ENCODE measurements at places on chromosomes 4 and X. TPM values are rescaled to one million over a fixed set of nuclear protein-coding genes. Genes with fewer than 3 reads are reported as not detected.
A peak's percentile ranks its signal among the peaks of the same experiment; 100 is the strongest.

DNA sequence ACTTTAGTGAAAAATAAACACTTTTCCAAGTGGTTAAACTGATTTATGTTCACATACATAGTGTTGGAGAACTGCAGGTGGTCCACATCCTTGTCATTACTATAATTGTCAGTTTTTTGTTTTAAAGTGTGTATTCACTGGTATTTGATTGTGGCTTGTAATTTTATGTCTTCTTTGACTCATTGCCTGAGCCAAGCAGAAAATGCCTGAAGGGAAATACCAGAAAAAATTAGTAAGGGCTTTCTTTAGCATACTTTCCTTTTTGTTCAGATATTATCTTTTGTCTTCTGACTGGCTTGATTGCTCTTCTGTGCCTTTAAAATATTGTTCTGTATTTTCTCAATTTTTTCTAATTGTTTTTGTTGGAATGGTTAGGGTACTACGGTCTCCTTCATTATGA is 981.3 kb downstream of the C4orf33 start:
- no peak for DNase-seq

GRCh38 chrX:28847423-28847822 is 260.2 kb downstream of the IL1RAPL1 start:
- no peak for DNase-seq

DNA sequence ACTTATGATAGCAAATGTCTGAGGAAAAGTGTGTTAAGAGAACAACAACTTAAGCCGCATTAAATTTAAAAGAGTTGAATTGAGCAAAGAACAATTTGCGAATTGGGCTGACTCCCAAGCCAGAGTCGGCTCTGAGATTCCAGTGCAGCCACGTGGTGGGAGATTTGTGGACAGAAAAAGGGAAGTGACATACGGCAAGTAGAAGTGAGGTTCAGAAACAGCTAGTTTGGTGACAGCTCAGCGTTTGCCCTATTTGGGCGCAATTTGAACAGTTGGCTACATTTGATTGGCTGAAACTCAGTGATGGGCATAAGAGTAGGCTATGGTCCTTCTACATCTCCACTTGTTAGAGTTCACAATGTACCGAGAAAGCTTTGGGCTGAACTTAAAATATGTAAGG is 124.0 kb downstream of the PRKX start:
- no peak for DNase-seq

SULT1E1 gene
- total RNA-seq, result not detected

GRCh38 chr4:120658772-120659171 is 263.8 kb downstream of the PRDM5 start:
- no peak for DNase-seq

MAGEB16 gene
- total RNA-seq, result 2.8 TPM

DNA sequence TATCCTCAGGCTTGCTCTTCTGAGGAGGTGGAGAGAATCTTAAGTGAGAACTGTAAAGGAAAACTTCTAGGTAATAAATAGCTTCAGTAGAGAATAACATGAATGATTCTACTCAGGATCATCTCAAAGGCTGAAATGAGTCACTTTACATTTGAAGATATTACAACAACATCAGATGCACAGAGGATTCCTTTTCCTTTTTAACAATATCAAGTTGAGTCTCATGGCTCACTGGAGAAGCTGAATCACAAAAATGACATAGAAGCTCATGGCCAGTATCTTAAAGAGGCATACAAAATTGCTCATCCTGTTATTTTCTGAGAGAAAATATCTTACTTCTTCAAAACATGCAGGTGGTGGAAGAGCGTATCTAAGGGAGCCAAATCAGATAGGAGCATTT is 72.5 kb upstream of the EMCN start:
- DNase-seq, result no peak

PAGE2 gene
- 24.3 TPM for total RNA-seq

GRCh38 chr4:7352486-7352885 is 82.2 kb downstream of the PSAPL1 start:
- no peak for DNase-seq

GRCh38 chr4:94277534-94277933 is 65.1 kb downstream of the HPGDS start:
- DNase-seq, result no peak

DNA sequence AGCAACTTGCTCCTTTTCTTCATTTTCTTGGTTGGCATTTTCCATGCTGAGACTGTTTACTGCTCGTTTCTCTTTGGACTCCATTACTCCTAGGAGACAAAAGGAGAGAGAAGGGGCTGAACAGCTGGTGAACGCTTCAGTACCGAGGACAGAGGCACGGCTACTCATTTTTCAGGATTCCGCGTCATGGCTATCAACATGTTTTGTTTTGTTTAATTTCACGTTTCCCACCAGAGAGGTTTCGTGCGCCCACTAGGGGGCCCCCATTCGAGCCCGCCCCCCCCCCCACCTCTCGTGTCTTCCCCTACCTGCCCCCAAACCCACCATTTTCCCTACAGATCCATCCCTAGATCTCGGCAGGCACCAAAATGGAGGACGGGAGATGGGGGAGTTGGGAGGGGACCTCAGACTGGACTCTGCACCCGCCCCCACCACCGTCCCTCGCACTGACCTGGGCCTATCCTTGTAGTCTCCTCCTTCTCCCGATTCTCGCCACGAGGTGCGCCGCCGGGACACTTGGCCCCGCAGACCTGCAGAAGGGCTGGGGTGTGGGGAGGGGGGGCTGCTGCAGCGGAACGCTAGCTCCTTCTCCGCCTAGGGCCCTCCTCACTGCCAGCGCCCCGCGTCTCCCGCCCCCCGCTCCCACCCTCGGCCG is 653 bp downstream of the BEX1 start:
- peak; percentile 58 for DNase-seq

DNA sequence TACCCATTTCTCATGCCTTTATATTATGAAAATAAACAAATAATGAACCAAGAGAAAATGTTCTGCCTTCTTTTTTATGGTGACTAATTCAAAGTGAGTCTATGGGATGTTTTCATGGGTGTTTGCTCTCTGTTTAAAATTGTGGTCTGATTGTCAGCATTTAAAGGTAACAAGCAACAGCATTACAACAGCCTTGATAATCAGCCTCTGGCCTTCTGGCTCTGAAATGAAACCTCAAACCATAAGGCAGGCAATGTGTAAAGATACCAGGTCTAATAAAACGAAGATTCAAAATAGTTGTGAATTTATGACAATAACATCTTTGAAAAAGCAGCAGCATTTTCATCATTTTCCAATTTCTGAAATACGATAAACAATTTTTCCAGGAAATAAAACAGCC is 63.7 kb downstream of the FAM13A start:
- no peak for DNase-seq

GRCh38 chrX:153674219-153674851 is 722 bp upstream of the PNCK start:
- no peak for DNase-seq

KLHL4 gene
- total RNA-seq, result 40.8 TPM

USP38 gene
- 22.9 TPM for total RNA-seq

GRCh38 chr4:7691982-7692381 is 247.7 kb downstream of the AFAP1 start:
- DNase-seq, result peak; percentile 68

CCNA2 gene
- 8.0 TPM for total RNA-seq

DNA sequence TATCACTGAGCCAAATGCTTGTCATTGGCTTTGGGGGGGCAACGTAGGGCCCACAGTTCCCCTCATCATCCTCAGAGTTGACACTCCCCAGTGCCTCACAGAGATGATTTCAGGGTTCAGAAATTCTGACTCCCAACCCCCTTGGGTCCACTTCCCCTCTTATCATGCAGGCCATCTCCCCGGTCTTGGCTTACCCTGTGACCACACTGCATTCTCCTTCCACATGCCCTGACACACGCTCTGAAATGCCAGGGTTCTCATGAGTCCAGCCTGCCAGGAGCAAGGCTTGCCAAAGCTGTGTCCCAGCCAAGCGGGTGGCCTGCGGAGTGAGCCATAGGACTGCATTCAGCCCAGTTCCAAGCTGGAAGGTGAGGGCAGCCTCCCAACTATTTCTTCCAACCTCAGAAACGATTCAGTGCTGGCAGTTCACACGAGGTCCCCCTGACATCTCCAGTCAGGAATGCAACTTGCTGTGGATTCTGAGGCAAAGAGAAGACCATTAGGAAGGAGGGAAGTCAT is 101.2 kb downstream of the SMIM20 start:
- no peak for DNase-seq

GRCh38 chrX:38156838-38157237 is 63.8 kb downstream of the SRPX start:
- no peak for DNase-seq

GRCh38 chrX:38732866-38733265 is 68.4 kb upstream of the MID1IP1 start:
- no peak for DNase-seq

GRCh38 chr4:174213731-174214100 is 69.8 kb downstream of the FBXO8 start:
- DNase-seq, result no peak

DNA sequence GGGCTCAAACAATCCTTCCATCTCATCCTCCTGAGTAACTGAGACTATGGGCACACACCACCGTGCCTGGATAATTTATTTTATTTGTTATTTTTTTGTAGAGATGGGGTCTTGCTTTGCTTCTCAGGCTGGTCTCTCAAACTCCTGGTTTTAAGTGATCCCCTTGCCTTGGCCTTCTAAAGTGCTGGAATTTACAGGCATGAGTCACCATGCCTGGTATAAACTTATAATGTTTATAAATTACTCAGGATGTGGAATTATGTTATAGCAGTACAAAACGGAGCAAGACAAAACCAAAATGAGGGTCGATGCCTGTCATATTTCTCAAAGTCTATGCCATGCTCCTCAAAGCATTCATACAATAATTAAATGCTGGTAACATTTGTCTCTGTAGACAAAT is 29.8 kb upstream of the TEX13C start:
- no peak for DNase-seq

DNA sequence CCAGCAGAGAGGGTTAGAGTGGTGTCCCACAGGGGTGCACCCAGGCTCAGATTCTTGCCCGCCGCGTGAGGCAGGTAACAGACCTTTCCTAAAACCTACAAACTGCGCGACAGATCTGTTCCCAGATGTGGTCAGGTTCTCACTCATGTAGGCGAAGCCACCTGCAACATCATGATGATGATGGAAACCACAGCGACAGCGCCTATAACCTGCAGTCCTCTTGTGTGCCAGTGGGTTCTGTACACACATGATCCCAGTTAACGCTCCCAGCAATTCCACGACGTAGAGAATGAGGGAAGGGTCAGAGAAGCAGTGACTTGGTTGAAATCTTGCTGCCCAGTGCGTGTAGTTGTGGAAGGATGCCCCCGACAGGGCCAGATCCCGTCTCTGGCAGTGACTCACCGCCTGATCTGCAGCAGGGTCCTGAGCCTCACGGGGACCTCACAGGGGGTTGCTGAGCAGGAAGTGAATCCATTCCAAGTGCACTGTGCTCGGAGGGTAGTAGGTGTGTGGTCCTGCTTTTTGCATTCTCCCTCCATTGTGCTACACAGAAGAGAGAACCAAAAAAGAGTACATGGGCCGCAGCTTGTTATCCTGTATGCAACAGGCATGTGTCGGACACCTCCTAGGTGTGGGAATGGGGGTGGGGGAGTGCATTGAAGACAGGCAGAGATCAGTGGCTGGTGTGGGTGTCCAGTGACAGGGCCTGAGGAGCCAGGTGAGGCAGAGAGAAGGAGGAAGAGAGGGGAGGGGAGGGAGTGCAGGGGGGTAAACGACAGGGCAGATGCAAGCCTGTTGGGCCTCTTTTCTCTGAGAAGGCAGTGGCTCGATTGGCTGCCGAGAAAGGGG is 66.6 kb downstream of the MTMR1 start:
- no peak for DNase-seq

ZMYM3 gene
- 67.6 TPM for total RNA-seq

DNA sequence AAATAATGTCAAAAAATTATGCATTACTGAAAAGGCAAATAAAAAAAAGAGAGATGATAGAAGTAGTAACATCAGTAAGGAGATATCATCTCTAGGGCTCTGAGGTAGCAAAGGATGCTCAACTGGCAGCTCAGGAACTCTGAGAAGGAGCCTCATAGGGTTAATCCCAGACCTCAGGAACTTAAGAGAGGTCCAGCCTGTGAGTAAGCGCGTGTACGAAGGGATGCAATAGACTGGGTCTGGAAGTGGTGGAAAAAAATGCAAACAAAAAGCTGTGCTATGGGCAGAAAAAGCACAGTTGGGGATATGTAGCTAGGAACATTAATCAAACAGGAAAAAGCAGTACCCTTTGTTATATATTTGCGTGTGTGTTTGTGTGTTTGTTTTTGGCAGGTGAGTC is 282.0 kb downstream of the GALNTL6 start:
- no peak for DNase-seq

DNA sequence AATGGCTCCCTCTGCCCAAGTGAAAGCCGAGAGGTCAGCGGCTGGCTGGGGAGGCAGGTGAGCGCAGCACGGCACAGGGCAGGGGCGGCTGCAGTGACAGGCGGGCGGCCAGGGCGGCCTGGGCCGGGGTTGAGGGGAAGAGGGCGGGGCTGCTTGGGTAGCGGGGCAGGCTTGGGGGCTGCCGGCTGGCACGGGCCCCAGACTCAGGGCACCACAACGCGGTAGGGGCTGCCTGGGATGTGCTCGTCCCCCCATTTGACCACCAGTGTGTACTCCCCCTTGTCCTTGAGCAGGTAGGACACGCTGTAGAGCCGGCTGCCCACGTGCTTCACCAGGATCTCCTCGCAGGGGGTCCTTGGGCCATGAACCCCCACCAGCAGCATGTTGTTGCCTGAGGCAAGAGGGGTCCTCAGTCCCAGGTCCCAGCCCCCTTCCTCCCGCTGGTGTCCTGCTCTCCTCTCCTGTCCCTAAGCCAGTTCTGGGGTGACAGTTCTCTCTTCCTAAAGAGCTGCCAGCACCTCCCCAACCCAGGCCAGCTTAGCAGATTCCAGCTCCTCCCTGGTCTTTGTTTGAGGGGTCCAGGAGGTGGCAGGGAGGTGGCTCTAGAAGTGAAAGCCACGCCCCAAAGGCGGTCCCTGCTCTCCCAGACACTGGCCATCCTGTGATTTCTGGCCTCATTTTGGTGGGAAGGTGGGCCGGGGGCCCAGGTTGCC is 25.6 kb downstream of the FLNA start:
- DNase-seq, result no peak

HTR2C gene
- total RNA-seq, result 0.12 TPM

GRCh38 chrX:2351321-2351720 is 149.5 kb downstream of the DHRSX start:
- DNase-seq, result no peak

DNA sequence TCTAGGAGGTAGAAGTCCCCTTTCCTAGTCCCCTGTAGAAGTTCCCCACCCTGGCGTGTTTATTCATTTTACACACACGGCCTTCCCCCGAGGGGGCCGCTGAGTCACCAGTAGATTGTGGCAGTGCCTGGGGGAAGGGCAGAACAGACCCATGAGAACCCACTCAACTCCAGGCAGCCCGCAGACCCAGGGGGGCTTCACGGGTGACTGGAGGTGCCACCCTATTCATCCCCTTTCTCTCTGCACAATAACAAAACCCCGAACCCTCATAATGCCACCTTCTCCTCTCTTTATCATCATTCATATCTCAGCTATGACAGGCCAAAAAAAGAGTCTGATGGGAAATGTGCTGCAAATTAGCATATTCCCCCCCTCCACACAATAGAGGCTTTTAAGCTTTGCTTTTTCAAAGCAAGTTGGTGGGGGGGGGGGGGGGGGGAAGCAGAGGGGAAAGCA is 20.4 kb upstream of the GPM6B start:
- DNase-seq, result no peak
